ENCODE measurements at places on chromosomes 1 and 21.
A peak's percentile ranks its signal among the peaks of the same experiment; 100 is the strongest.

DNA sequence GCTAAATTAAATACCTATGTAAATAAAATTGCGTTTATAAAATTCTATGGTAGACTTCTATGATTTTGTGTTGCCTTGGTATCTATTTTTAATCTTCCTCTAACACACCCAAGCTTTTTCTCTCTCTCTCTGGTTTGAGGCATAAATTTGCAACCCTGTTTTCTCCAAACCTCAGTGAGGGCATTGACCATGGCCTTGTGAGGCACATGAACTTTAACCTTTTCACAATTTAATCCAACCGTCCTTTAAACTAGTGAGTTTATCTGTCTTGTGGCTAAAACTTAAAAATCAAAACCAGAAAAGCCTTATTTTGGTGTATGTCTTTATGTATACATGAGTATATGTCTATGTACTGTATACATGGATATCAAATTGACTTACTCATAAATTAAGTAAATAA, 746.6 kb upstream of the B3GALT2 start:
- DNase-seq, result no peak

DNA sequence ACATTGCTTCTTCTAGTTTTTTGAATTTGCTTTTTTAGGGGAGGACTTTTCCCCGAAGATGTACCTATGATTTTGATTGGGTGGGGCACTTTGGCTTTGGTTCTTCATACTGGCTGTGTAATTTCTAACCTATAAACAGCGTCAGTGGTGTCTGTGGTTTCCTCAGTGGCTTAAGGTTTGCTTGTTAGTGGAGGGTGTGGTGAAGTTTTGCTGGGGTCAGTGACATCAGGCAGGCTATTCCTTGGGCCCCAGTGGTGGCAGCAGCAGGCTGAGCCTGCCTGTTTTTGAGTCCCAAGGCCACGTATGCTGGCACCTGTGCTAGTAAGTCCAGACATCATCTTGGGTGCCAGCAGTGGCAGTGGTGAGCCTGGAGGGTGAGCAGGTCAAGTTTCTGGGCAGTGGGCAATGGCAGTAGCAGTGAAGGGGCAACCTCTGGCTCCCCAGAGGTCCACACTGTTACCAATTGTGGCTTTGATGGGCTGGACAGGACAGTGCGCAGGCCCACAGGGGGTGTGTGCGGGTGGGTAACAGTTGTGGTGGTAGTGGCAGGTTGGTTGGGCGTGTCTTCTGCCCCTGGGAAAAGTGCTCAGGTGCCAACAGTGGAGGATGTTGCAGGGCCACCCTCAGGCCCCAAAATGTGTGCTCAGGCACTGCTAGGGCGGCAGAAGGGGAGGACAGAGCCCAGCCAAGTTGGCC, 54.9 kb upstream of the B3GALT2 start:
- DNase-seq, result no peak

GRCh38 chr1:179910934-179911333, 28.8 kb downstream of the TOR1AIP1 start:
- no peak for DNase-seq

DNA sequence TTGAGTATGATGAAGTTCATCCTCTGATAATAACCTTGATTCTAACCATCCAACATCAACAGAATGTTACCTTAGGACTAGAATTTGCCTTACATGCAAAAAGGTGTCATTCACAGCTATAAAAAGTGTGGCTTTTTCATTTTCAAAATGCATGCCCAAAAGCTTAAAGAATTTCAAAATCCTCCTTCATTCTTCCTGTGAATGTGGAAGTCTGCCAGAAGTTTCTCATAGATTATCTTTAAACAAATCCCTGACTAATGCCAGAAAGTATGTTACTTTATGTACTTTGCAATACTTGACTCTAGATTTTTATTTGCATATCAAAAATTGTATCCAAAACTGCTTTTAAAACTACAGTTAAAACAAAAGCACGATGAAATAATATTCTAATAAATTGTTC, 270.6 kb upstream of the ZRANB2 start:
- DNase-seq, result peak; percentile 54

- no peak for DNase-seq
These were observed 40.4 kb upstream of the ACTRT2 start for GRCh38 chr1:2980849-2981248.

DNA sequence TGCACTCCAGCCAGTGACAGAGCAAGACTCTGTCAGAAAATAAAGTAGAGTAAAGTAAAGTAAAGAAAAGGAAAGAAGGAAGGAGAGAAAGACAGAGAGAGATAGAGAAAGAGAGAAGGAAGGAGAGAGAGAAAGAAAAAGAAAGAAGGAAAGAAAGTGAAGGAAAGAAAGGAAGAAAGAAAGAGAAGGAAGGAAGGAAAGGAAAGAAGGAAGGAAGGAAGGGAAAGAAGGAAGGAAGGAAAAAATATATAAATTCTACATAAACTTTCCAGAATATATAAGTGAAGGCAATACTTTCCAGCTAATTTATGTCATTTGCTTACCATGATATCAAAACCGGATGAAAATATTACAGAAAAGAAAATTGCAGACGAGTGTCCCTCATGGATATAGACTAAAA, 71.7 kb upstream of the GPR52 start:
- no peak for DNase-seq

DNA sequence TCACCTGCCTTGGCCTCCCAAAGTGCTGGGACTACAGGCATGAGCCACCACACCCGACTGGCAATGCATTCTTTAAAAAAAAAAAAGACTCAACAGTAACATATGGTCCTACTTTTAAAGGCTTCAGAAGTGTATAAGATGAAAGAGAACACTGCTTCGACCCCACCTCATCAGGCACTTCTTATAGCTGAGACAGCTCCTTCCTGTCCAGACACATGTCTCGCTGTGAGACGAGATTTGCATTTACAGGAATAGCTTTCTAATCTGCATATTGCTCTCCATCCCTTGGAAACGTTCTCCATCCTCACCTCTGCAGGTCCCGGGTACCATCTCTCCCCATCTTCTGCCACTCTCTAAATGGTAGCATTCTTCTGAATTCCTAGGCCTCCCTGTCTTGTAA, 6.7 kb downstream of the AZIN2 start:
- DNase-seq, result no peak

DNA sequence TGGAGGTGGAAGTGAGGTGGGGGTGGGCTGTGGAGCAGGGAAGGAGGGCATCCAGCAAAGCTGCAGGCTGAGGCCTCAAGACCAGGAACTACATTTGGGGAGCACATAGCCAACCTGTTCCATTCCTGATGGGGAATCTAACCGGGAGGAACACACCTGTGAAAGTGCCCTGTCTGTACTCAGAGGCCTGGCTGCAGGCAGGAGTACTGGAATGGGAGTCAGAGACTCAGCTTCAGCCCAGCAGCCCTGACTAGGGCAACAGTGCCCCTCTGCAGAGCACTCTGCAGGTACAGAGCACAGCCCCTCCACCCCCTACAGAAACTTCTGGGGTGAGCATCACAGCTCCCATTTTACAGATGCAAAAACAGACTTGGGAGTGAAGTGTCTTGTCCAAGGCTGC, 126.4 kb downstream of the DMRTB1 start:
- no peak for DNase-seq

DNA sequence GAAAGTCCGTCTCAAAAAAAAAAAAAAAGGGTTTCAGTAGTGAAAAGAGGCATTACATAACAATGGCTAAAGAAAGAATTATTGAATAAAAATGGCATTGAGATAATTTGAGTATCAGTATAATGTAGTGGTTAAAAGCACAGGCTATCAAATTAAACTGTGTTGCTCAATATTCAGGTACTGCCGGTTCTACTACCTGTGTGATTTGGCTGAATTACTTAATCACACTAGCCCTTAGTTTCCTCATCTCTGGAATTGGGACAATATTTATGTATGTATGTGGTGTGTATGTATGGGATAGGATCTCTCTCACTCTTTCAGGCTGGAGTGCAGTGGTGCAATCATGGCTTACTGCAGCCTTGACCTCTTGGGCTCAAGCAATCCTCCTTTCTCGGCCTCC, 56.1 kb upstream of the TEKT2 start:
- DNase-seq, result no peak

DNA sequence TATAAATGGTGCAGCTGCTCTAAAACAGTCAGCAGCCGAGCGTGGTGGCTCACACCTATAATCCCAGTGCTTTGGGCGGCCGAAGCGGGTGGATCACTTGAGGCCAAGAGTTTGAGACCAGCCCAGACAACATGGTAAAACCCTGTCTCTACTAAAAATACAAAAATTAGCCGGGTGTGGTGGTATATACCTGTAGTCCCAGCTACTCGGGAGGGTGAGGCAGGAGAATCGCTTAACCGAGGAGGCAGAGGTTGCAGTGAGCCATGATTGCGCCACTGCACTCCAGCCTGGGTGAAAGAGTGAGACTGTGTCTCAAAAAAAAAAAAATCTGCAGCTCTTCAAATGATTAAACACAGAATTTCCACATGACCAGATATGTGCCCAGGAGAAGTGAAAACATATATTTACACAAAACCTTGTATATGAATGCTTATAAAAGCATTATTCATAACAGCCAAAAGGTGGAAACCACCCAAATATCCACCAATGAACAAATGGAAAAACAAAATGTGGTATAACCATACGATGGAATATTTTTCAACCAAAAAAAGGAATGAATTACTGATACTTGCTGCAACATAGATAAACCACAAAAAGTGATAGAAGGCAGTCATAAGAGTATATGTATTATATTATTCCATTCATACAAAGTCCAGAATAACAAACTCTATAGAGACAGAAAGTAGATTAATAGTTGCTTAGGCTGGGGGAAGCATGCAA, 14.1 kb downstream of the EPS15 start:
- no peak for DNase-seq

- DNase-seq, result no peak
These were observed 39.8 kb downstream of the OLIG1 start for GRCh38 chr21:33109574-33110339.

GRCh38 chr1:44609412-44609767, 64.9 kb downstream of the TMEM53 start:
- peak; percentile 72 for DNase-seq

DNA sequence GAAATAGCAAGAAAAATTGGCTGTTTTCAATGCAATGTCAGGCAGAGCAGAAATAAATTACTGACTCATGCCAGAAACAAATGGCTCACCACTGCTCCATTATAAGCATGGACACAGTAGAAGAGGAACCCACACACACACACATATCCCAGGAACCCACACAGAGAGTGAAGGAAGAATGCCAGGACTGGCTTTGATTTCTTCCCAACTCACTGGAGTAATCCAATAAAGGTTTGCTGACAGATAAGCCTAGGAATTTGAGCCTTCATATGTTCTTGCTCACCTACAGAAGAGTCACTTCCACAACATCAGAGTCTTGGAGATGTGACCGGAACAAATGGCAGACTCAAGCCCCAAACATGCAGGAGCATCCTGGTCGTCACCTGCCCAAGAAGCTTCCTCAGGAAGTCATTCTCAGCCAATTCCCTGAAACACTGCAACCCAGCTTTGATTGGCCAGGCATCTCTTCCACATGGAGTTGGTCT, 2.2 kb downstream of the SH3BP5L start:
- DNase-seq, result peak; percentile 89

DNA sequence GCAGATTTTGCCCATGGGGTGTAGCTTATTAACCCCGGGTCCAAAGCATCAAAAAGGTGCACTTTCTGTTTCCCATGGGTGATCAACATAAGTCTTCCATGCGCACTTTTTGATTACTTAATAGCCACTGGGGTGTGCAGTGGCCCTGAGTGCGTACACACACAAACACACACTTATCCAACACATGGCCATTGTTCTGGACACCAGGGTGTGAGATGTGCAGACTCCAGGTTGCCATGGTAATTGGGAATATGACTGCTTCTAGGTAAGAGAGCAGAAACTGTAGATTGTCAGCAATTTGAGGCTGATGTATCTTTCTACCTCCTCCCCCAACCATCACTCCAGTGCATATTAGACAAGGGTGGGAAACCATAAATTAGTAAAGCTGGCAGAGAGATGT, 68.8 kb downstream of the MAB21L3 start:
- DNase-seq, result no peak

DNA sequence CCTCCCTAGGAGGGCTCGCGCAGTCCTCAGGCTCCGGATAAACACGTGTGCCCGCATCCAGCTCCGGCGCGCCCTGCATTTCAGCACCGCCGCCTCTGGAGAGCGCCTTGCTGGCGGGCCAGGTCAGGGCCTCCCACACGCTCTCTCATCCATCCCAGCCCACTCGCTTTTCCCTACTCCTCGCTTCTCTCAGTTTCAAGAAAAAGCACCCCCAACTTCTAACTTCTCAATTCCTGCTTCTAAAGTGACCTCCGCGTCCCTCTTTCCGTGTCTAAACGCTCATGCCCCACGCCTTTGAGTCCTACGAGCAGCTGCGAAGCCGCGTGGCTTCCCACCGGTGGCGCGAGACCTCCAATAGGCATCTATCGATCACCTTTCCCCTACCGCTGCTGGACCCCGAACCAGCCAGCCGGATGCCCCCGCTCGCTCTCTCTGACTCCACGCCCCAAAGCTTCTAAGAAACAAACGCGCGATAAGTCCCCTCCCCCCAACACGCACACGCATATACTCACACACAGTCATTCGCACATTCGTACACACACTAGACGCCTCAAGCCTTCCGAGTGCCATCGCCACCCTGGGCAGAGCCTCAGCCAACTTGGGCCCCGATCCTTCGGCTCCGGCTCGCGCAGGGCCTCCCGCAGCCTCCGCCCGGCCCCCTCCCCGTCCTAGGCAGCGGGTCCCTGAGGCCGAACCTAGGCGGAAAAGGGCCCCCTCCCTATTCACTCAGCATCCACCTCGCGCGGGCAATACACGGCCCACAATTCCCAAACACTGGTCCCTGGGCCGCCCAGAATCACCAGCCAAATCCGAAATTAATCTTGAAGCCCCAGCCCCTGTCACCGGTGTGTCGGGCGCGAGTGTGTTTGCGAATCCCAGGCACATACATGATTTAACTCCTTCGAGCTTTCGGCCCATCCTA, 1.1 kb downstream of the NMNAT2 start:
- DNase-seq, result peak; percentile 56

DNA sequence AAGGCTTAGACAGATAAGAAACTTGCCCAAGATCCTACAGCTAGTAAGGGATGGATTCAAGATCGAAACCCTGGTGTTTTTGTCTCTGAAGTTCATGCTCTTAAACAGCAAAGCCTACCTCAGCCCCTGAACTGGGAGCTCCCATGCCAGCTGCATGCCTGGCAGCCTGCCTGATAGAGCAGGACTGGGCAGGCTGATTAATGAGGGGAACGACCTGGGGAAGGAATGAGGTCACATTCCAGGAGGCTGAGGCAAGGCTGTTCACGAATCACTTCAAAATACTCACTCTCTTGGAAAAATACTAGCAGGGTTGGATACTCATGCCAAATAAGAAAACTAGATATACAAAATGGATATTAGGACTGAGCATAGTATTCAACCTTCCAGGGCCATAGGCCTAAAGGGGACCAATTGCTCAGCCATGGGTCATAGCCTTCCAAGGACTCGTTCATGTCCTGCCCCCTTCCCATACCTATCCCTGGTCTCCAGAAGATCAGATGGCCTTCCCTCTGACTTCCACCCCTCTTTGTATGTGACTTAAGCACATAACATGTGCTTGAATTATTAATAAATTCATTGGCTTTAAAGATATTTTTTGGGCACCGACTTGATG, 15.6 kb upstream of the TACSTD2 start:
- peak; percentile 96 for DNase-seq

DNA sequence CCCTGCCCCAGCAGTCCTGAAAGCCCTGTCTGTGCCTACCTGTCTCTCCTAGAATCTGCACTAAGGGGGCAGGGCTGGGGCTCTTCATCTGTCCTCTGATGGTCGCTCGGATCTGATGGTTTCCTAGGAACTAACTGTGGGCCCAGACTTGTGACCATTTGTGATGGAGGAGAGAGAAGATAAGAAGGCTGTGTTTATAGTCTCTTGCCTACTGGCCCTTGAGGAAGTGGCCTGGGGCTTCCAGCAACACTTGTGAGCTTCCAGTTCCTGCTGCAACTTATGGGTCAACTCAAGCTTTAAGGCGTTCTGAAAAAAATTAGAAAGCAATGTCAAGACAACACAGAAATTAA, 53.2 kb upstream of the SYNC start:
- no peak for DNase-seq

- DNase-seq, result no peak
These were observed at the start of gene GNG4 for GRCh38 chr1:235649368-235650163. GNG4 (minus strand) TSS chr1:235649784; CDS start chr1:235583838, 65,946 bp downstream.
